Stimulated activated CD8-positive, alpha-beta memory T cell treated with anti-CD3 and anti-CD28 coated beads, Interleukin-4, amount 100 ng/mL, for 48 hours (primary cell): ENCODE measurements at places on chromosomes 1 and 21.

DNA sequence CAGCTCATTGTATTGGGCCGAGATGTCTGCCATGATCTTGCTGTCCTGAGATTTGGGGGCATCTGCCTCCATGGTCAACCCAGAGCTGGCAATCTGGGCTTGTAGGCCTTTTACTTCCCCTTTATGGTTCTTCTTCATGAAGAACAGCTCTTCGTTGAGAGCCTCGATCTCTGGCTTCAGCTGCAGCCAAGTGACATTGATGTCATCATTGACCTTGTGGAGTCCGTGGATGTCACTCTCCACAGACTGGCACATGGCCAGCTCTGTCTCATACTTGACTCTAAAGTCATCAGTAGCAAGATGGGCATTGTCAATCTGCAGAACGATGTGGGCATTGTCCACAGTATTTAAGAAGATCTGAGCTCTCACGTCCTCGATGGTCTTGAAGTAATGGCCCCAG lies 29.2 kb downstream of the RAP1A start:
- no peak for DNase-seq

DNA sequence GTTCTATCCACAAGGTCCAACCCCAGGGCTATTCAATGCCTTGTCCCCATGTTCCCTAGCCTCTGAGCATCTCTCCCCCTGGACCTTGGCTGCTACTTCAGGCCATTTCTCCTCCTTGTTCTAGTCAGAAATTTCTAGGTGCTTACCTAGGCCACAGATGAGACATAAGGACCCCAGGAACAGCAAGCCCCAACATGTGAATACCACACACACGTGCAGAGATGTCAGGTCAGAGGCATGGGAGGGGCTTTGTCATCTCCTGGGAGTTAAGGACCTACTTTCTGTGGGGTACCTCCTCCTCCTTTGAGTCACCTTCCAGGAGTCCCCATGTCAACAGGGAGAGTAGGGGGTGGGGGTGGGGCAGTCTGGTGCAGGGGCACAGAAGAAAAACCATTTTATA lies 7.1 kb upstream of the RGS16 start:
- DNase-seq: peak; percentile 25

GRCh38 chr1:62238507-62238906 lies 43.9 kb downstream of the L1TD1 start:
- no peak for DNase-seq

- peak; percentile 50 for DNase-seq
Measured at GRCh38 chr1:26799479-26800142, 11.9 kb downstream of the PIGV start.

DNA sequence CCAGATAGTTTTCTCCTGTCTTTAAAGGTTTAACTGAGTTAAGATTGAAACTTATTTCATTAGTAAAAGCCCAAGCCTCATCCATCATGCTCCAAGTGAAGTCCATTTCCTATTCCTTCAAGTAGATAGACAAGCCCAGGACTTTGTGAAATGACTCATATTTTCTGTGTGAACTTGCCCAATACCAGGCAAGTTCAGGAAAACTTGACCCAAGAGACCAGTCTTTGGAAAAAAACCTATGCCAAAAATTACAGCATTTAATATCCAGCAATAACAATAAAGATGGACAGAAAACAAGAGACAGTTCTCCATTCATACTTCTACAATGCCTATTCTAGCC lies 405 bp upstream of the RAB29 start:
- no peak for DNase-seq

GRCh38 chr1:230186874-230187273 lies 119.8 kb downstream of the GALNT2 start:
- DNase-seq: no peak

- no peak for DNase-seq
Measured at GRCh38 chr1:168370586-168370985, 89.9 kb downstream of the TBX19 start.

GRCh38 chr1:27513528-27513927 lies 23.6 kb upstream of the WASF2 start:
- DNase-seq: no peak

DNA sequence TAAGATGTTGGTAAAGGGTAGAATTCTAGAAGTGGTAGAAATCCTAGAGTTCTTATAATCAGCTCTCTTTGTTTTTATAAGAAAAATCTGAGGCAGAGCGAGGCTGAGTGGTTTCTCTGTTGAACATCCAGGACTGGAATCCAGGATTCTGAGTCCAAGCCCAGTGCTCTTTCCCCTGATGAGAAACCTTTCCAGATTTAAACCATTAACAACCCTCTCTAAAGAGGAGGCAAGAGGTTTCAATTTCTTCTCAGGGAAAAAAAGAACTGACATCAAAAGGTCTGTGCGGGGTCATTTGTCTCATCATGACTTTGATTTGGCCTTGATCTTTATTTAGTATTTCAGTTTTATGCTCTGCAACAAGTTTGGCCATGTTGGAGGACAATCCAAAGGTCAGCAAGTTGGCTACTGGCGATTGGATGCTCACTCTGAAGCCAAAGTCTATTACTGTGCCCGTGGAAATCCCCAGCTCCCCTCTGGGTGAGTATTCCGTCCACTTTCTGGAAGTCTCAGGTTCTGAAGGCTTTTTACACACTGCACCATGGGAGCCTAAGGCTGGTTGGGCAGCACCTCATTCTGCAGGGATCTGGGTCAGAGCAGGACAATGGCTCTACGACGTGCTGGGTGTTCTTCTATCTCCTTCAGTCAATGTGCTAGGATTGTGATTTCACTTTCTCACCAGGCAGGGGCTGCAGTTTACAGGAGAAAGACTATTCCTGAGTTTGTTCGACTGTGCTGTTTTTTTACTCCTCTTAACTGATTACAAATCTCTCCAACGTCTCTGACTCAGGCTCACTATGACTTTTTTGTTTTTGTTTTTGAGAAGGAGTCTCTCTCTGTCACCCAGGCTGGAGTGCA lies 18.9 kb upstream of the CCT8 start:
- no peak for DNase-seq

DNA sequence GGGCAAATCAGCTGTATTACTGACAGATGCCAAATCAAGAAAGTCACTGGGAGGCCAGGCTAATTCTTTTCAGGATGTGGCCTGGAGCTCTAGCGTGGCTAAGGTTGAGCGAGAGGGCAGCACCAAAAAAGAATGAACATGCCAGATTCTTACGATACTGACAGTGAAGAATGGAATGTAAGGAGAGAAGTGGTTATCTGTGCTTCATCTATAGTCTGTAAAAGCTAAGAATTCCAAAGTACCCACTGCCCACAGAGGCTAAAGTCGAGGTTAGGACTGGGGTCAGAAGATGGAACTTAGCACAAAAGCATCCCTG lies 32.7 kb downstream of the TFAP2E start:
- DNase-seq: no peak

DNA sequence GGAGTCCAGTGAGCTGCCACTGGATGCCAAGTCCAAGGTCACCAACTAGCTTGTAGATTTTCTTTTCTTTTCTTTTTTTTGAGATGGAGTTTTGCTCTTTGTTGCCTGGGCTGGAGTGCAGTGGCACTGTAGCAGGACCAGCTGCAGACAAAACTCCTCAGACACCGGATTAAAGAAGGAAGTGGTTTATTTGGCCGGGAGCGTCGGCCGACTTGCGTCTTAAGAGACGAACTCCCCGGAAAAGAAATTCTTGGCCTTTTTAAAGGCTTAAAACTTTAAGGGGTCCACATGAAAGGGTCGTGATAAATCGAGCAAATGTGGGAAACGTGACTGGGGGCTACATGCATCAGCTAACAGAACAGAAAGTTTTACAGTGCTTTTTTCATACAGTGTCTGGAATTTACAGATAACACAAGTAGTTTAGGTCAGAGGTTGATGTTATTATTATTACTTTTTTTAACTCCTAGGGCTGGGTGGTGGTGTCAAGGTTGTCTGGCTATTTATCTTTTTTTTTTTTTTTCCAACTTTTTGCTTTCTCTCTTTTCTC lies 36.4 kb upstream of the CFAP126 start:
- DNase-seq: no peak

DNA sequence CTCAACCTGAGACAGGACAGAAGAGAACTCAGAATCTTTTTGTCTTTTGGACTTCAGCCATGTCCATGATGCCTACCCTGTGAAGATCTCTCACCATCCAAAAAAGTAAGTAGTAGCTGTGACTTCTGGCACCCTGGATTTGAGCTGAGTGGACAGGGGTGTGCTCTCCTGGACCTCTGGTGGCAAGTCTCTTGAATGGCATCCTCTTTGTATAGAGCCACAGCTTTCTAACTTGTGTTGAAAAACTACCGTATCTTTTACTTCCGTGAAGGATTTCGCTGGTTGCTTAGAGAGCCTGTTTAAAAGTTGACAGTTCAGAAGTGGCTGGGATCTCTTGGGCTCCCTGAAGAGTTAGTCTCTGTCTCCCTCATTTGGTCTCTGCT lies 1.8 kb downstream of the MFN2 start:
- DNase-seq: no peak

DNA sequence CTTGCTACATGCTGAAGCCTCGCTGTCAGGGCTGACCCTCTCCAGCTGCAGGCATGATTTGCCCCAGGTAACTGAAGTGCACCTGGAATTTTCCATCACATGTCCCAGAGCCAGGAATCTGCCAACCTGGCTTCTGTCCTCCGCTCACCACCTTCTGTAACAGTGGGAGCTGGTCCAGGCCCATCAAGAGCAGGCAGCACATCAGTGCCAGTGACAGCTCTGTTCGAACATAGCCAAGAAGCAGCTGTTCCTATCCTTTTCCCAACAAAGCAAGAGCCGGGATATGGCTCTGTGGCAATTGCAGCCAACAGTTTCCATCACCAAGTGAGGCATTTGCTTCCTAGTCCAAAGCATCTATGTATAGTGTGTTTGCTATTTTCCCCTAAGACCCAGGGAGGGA lies 42.2 kb upstream of the KANK4 start:
- DNase-seq: no peak

DNA sequence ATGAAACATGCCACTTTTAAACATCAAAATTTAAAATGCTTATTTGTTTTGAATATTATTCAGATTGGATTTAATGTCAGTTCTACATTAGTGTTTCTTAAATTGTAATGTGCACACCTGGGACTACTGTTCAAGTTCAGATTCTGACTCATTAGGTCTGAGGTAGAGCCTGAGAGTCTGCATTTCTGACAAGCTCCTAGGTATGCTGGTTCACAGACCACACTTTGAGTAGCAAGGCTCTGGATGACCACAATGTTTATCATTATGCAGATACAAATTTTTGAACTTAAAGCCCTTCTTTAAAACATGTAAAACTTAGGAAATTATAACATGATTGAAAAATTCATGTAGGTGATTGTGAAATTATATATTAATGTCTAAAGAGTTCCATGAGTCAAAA lies 40.2 kb downstream of the TTLL7 start:
- DNase-seq: no peak

DNA sequence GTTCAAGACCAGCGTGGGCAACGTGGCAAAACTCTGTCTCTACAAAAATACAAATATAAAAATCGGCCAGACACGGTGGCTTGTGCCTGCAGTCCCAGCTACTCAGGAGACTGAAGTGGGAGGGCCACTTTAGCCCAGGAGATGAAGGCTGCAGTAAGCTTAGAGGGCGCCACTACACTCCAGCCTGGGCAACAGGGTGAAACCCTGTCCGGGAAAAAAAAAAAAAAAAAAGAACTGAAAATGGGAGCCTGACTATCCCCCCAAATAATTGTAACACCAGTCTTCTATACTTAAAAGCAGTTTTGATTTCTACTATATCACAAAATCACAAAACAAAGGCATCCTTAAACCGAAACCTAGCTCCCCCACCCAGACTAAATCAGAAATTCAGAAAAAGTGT lies 60.3 kb downstream of the CDC42BPA start:
- no peak for DNase-seq

DNA sequence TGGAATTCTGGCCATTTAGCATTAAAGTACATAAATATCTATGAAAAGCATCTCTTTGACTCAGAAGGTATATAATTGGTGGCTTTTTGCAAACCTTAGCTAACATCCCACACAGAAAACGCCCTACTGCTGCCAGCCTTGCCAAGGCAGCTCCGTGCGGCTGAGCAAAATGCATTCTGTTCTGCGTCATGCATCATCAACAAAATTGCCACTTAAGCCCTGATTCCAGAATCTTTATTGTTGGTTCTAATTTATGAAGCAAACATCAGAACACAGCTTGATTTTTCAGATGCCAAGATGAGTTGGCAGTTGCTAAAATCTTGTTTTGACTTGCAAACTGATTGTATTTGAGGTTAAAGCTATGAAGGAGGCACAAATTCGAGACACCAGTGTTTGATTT lies 314.9 kb upstream of the DEPDC1 start:
- no peak for DNase-seq

DNA sequence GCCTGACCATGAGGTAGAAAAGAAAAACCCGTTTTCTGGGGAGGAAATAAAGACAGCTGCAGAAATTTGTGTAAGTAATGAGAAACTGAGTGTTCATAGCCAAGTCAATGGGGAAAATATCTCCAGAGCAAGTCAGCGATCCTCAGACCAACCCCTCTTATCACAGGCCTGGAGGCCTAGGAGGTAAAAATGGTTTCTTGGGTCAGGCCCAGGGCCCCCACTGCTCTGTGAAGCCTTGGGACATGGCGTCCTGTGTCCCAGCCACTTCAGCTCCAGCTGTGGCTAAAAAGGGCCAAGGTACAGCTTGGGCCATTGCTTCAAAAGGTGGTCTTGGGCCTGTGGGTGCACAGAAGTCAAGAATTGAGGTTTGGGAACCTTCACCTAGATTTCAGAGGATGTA lies 101.0 kb downstream of the NPHS2 start:
- DNase-seq: no peak

GRCh38 chr1:167627615-167627864 lies 2.5 kb upstream of the RCSD1 start:
- DNase-seq: peak; percentile 47

- no peak for DNase-seq
Measured at GRCh38 chr1:6082430-6082971, 36.8 kb downstream of the KCNAB2 start.

DNA sequence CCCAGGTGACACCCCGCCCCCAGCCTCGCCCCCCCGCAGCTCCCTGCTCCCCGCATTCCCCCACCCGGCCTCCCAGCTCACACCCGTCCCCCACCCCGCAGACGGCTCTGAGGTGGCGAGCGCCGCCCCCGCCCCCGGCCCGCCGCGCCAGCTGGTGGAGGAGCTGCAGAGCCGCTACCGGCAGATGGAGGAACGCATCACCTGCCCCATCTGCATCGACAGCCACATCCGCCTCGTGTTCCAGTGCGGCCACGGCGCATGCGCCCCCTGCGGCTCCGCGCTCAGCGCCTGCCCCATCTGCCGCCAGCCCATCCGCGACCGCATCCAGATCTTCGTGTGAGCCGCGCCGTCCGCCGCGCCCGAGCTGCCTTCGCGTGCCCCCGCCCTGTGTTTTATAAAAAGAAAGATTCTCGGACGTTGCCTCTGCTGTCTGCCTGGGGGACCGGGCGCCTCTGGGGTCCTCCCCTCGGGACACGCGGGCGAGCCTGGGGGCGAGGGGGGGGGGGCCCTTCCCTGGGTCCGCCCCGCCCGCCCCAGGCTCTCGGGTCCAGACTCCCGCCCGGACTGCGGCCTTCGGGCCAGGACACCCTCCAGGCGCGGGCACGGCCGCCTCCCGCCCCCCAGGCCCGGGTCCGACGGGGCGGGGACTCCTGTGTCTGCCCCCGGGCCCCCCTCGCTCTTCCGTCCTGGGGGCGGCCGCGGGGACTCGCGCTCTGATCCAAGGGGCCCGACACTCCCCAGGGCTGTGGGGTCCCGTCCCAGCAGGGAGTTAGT lies 1.6 kb upstream of the MMP23B start:
- DNase-seq: peak; percentile 93
